ENCODE measurements at places on chromosomes 16 and 17. TPM values are rescaled to one million over a fixed set of nuclear protein-coding genes. Genes with fewer than 3 reads are reported as not detected.

- DNase-seq: no peak
Measured at GRCh38 chr16:77090062-77090461, 100.9 kb upstream of the MON1B start.

- no peak for DNase-seq
Measured at GRCh38 chr17:29677824-29678223, 55.1 kb upstream of the CORO6 start.

DNA sequence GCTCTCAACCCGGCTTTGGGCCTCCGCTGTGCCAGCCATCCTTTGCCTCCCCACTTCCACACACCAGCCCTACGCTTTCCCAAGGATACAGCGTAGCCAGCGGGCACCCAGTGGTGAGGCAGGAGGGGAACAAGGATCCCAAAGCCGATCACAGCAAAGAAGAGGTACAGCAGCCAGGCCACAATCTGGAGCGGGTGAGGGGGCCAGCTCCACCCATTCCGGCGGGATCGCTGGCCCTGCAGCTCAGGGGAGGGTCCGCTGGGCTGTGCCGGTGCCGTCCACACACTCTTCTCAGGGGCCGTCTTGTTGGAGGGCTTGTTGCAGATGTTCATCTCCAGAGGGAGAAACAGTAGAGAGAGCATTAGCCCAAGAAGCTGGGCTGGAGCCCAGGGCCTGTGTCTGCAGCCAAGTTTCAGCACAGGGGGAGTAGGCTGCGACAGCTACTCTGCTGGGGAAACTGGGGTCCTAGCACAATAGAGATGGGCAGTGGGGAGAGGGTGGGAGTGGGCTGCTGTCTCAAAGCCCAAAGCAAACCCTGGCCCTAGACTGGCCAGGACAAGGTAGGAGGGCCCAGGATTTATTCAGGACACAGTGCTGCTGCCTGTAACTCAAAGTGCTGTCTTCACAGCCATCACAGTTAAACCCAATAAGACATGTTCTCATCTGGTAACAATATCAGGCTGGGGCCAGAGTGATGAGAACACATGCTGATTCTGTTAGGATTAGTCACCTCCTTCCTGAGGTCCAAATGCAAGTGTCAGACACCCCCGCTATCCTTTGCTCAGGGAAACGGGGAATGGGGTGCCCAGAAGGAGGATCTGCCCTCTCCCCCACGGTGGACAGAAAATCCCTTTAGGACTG is 9.9 kb downstream of the ZDHHC1 start:
- no peak for DNase-seq

ZSCAN10 gene
- 0.35 TPM for total RNA-seq

GRCh38 chr16:88886420-88886844 is 20.0 kb upstream of the PABPN1L start:
- no peak for DNase-seq

SLC25A11 gene
- total RNA-seq: 12.5 TPM

KRT17 gene
- 28.4 TPM for total RNA-seq

- DNase-seq: no peak
Measured at GRCh38 chr17:68943123-68943811, 11.9 kb downstream of the ABCA8 start.

DNA sequence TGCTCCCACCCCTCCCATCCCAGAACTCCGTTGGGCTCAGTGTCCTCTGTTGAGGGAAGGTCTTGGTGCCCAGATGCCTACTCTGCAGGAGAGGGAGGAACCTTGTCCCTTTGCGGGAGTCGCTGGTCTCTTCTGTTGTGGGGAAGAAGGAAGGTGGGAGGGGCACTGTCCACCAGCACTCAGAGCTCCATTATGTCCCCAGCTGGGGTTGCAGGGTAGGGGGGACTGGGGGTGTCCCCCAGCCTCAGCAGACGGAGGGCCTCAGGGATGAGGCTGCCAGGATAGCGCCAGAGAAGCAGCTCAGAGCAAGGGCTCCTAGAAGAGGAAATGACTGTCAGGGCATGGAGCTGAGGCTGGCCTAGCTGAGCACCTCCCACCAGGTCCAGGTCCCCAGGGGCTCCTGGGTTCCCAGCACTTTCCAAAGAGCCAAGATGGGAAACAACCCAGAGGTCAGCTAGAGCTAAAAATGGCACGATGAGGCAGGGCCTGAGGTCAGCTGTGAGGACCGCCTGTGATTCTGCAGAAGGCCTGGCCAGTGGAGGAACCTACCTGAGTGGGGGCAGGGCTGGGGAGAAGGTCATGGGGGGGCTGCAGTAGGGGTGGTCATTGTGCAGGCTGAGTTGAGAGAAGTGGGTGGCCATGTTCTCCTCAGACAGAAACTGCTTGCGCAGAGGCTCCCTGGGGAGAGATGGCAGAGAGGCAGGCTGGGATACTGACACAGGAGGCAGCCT is 893 bp downstream of the HCFC1R1 start:
- peak; percentile 51 for DNase-seq

TSR3 gene
- total RNA-seq: 22.2 TPM

DNA sequence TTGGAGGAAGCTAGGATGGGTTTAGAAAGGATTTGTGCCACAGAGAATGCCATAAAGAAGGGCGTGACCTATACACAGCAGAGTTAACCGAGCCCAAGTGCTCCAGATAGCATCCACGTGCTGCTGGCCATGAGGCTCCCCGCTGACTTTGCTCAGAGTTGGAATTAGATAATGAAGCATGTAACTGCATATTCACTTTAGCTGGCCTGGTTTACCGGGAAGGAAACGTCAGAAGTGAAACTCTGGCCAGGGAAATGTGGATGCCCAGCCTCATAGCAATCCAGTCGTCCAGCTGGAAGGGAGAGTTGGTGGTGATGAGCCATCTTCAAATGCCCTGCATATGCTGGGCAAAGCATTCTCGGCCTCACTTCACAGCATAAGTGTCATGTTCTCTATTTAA is 6.1 kb downstream of the KRT35 start:
- DNase-seq: no peak

NTN1 gene
- total RNA-seq: 1.8 TPM

GRCh38 chr17:80702315-80703141 is 157.9 kb downstream of the RPTOR start:
- DNase-seq: no peak

GRCh38 chr17:72853440-72854415 is 238.8 kb downstream of the SLC39A11 start:
- no peak for DNase-seq

GRCh38 chr16:68375801-68376536 is 65.2 kb downstream of the PRMT7 start:
- no peak for DNase-seq

PMFBP1 gene
- 2.7 TPM for total RNA-seq

DNA sequence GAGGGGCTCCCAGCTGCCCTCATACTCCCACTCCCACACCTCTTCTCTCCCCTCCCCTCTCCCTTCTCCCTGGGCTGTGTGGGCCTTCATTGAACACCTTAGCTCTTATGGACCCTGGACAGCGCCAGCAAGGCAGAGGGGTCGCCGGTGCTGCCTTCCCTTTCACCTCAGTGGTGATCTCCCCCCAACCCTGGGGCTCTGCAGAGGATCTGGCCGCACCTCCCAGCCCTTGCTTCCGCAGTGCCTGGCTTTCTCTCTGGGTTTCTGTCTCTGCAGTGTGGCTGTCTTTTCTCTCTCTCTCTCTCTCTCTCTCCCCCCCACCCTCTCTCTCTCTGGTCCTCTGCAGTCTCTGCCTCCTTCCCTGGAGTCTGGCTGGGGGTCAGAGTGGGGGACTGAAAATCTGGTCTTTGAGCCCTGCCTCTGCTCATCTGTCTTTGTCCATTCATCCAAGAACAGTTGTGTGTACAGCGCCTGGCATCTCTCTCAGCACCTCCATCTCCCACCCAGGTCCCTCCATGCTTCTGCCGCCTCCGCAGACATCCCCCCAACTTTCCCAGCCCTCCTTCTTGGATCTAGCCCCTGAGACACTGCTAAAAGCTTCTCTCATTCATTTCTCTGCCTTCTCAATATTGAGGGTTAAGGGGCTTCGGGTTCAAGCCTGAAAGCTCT is 1.1 kb downstream of the SEZ6L2 start:
- no peak for DNase-seq

DNA sequence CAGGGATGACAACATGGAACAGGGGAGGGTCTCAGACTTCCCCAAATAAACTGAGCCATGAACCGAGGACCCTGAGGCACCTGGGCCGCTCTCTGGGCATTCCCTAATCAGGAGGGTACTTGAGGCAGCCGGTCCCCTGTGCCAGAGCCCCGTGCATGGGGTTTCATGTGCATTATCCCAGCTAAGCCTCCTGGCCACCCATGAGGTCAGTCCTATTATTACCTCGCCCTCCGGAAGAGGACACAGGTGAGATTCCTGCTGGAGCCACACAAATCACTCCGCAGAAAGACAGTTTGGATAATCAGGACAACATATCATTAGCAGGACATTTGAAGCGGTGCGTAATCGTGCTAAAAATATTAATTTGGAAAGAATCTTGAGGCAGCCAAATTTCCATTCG is 274.0 kb downstream of the PARN start:
- DNase-seq: no peak

KRTAP4-5 gene
- not detected for total RNA-seq

DNA sequence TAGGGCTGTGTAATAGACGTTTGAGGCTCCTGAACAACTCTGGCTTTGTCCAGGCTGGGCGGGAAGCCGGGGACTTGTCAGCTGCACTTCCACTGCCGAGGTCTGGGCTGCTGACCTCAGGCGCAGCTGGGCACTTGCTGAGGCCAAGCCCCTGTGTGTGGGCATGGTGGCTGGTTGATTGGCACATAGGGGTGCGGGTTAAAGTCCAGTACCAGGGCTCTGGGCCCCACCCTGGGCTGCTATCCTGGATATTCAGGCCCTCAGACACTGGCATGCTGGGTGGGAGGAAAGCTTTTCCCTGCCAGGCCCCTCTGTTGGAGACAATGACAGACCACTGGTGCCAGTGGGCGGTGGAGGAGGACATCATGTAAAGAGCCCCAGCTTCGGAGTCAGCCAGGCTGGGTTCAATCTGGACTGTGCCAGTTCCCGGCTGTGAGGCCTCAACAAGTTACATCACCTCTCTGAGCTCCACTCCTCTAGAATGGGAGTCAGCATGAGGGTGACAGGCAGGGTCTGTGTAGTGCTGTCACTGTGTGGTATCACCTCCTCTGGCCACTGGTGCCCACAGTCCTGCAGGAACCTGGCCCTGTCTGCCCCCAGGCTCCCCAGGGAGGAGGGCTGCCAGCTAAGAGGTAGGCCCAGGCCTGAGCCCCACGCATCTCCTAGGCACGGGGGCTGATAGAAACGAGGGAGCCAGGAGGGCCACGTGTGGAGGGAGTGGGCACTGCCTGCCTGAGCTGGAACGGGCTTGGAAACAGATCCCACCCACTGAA is 42.5 kb downstream of the PSME3IP1 start:
- no peak for DNase-seq

PDE6G gene
- not detected for total RNA-seq

DERL2 gene
- total RNA-seq: 45.1 TPM

KAT7 gene
- total RNA-seq: 18.9 TPM

CRYBA1 gene
- total RNA-seq: not detected

DNA sequence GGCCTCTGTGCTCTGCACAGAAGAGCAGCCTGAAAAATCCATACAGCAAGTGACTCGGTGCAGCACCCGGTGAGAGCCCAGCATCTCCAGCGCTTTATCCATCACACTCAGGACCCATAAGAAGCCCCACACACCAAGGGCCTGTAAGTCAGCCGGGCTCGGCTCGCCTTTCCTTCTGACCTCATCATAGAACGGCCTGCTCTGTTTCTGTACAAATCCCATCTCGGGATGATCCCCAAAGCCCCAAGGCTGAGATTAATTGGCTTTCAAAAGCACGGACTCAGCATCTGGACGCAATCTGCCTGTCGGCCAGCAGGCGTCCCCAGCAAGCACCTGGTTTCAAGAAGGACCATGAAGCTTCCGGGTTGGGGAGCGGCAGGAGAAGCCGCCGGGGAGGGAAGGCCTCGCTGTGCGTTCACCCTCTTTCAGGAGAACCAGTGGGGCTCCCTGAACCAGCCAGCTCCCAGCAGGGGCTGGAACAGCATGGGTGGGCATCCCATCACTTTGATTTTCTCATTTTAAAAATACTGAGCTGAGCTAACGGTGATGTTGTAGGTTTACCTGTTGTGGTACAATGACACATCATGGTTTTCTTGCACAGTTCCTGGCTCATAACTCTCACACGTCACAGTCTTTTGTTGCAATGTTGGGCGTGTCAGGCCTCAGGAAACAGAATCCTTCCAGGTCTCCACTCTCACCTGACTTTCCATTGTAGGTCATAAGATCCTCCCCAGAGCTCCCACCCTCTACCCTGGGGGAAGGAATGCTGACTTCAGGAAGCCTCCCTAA is 6.7 kb downstream of the CCDC57 start:
- DNase-seq: peak; percentile 80
